ENCODE measurements at places on chromosomes 3 and 15.

DNA sequence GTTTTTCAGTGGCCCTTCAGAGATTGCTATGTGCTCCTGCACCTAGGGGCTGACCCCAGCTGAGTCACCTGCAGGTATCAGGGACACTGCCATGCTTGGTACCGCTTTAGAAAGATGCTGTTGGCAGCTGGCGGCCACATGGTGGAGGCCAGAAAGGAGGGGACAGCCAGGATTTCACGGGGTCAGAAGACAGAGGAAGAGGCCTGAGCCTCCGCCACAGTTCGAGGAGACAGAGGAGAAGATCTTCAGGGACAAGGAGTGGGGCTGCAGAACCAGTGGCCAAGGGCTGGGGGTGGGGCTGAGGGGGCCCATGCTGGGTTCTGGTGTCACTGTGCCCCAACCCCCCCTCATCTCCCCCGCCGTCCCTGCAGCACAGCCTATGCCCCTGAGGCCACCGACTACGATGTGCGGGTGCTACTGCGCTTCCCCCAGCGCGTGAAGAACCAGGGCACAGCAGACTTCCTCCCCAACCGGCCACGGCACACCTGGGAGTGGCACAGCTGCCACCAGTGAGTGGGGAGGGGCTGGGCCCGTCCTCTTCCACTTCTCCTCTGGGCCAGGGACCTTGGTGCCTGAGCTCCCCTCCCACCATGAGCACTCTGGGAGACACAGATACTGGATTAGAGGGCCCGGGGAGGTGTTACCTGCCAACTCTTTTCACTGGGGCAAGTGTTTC is 19.9 kb downstream of the LOXL1 start:
- no peak for DNase-seq

DNA sequence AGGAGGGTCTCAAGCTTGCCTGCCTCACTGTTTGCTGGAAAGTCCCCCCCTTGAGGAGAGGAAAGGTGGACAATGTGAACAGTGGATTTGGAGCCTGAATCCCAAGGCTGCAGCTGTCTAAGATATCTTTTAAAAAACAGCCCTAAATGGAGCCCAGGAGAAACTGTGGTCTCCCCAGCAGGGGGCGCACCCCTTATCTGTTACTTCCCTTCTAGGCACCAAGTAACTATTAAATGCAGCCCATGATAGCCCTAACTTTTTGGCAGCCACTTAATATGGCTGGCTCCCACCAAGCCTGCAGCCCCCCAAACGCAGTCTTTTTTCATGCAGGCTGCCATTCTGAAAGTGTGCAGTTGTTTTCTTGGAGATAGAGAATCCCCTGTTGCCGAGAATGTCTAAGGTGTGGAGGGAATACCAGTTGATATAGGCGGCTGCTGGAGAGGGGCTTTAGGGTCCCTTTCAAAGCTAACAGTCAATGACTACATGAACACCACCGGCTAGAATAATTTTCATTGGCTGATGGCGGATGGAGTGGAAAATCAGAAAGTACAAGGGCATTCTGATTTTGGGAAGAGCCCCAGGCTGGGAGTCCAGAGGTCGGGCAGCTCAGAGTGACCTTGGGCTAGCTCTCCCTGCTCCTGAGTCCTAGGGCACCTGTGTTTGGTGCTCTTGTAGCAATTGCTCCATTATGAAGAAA is 1.3 kb downstream of the RHCG start:
- no peak for DNase-seq

GRCh38 chr3:86967062-86967461 is 23.9 kb downstream of the VGLL3 start:
- DNase-seq, result no peak

DNA sequence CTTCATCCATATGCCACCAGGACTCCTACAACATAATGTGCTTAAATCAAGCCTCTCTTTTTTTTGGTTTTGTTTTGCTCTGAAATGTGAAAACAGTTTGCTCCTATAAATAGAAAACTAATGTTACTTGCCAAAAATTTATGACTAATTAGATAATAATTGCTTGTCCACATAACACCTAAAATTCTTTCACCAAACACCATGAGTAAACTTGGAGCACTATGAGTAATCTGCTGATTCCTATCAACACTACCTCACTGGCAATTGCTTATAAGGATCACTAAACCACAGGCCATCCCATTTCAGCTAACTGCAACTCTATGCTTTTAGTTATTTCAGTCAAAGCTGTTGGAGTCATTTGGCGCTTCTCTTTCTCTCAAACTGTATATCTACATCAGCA is 252.7 kb downstream of the EPHA3 start:
- DNase-seq, result no peak

GRCh38 chr3:47722859-47723258 is 58.8 kb downstream of the SMARCC1 start:
- DNase-seq, result no peak

- DNase-seq, result no peak
Observed at GRCh38 chr3:102092617-102093466, 243.5 kb downstream of the NFKBIZ start.

GRCh38 chr3:172157564-172158258 is 118.3 kb downstream of the FNDC3B start:
- DNase-seq, result no peak

DNA sequence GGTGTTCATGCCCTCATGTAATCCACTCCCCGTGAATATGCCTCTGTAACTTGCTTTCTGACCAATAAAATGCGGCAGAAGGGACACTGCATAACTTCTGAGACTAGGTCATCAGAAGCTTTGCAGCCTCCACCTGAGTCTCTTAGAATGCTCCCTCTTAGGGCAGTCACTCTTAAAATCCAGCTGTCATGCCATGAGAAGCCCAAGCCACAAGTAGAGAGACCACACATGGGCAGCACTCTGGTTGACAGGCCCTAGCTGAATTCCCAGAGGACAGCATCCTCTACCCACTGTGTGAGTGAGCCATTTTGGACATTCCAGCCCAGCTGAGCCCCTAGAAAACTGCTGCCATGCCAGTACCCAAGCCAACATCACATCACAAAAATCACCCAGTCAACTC is 41.4 kb downstream of the SCAPER start:
- no peak for DNase-seq

DNA sequence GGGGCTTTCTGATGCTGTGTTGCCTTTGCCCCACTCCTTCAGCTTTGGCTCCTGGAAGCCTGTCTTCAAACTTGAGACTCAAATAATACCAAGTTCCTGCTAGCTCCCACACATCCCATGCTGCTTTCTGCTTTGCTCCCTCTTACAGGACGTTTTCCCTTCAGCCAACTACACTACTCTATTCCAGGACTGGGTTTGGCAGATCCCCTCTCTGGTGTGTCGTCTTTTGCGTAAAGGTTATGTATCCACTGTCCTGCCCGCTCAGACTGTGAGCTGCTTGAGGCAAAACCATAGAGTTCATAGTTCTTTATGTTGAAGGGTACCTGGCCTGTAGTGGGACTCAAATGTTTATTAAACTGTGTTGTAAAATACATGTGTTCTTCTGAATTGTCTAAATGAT is 25.4 kb downstream of the PPP2R3A start:
- DNase-seq, result no peak

- no peak for DNase-seq
Observed at GRCh38 chr3:90080988-90081387, 973.6 kb downstream of the EPHA3 start.

- no peak for DNase-seq
Observed at GRCh38 chr3:125257536-125257935, 45.0 kb upstream of the SLC12A8 start.

- DNase-seq, result no peak
Observed at GRCh38 chr3:111741181-111741580, 117.9 kb upstream of the PHLDB2 start.

GRCh38 chr15:60647246-60647645 is 168.3 kb upstream of the ICE2 start:
- DNase-seq, result no peak

- no peak for DNase-seq
Observed at GRCh38 chr3:20001932-20002331, 10.1 kb downstream of the PP2D1 start.

- DNase-seq, result no peak
Observed at GRCh38 chr3:32307591-32307990, 69.1 kb downstream of the CMTM8 start.

DNA sequence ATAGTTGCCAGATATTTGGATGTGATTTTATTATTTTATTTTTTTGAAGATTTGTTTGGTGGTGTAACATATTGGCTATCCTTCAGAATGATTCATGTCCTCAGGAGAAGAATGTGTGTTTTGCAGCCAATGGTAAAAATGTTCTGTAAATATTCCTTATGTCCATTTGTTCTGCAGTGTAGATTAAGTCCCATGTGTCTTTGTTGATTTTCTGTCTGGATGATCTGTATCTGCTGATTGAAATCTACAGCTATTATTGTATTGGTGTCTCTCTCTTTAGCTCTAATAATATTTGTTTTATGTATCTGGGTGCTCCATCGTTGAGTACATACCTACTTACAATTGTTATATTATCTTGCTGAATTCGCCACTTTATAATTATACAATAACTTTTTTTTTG is 1641.7 kb downstream of the OTOL1 start:
- no peak for DNase-seq

GRCh38 chr3:147400111-147400510 is 6.2 kb downstream of the ZIC4 start:
- DNase-seq, result no peak

- DNase-seq, result no peak
Observed at GRCh38 chr15:50883903-50884302, 24.6 kb upstream of the AP4E1 start.

DNA sequence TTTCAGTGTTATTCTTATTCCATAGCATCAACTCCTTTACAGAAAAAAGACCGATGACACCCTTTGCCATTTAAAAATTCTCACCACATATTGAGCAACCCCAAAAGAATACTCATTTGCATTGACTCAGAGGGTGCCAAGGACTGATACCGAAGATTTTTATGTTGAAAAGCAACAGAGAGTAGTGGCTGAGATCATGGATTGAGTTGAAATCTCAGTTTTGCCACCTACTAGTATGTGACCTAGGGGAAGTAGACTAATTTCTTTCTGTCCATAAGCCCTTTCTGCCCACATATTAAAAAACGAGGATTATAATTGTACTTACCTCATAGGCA is 313.9 kb upstream of the SATB1 start:
- no peak for DNase-seq

GRCh38 chr15:22981051-22981840 is 1.1 kb upstream of the CYFIP1 start:
- no peak for DNase-seq

DNA sequence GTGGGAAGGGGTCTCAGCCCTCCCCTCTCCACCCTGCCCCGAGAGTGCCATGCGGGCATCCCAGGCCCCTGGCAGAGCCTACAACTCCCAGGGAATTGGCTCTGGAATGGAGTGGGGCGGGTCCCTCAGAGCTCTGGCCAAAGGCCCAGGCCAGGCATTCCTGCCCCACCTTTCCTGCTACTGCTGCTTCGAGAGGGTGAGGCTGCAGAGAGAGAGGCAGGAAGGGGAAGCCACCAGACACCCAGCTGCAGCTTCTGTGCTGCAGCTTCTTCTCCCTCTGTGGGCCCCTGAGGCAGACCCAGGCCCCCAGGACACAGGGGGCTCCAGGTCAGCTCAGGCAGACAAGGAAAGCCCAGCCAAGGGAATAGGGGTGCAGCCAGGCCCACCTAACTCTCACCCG is 2.7 kb downstream of the ALS2CL start:
- no peak for DNase-seq

DNA sequence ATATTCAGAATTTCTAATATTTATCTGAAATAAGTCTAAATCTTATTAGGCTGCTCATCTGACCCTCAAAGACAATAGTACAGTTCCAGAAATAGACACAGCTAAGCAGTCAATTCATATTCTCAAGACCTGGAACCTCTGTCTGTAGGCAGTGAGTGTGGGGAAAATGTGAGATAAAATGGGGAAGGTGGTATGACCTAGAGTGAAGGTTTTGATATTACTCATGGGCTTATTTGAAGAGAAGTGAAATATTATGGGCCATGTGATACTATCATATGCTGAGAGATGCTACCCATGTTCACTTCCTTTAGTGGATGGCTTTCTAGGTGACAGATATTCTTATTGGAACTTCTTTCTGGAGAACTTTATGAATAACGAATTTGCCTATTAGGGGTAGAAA is 33.5 kb downstream of the TGFBR2 start:
- DNase-seq, result no peak

- DNase-seq, result no peak
Observed at GRCh38 chr3:124402791-124403190, 327.5 kb upstream of the UMPS start.

GRCh38 chr3:100615684-100616083 is 6.3 kb downstream of the ADGRG7 start:
- no peak for DNase-seq

GRCh38 chr3:4670352-4670751 is 177.2 kb downstream of the ITPR1 start:
- DNase-seq, result no peak

- no peak for DNase-seq
Observed at GRCh38 chr15:39502082-39502447, 78.8 kb upstream of the THBS1 start.

GRCh38 chr3:147408188-147409100 is 721 bp upstream of the ZIC1 start:
- DNase-seq, result no peak

DNA sequence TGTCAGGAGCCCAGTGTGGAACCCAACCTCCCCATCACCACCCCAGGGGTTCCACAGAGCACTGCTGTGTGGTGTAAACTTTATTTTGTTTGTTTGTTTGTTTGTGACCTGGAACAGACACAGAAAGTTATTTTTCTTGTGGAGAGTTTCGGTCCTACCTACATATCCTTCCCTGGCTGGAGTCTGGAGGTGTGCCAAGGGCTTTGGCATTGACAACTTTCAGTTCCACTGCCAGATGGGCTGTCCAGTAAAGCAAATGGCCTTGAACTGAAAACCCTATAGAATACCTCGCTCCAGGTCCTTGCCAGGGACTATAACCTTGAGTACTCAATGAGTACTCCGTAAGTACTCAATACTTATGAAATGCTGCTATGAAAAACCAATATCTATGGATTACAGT is 103.5 kb downstream of the MITF start:
- DNase-seq, result no peak

- no peak for DNase-seq
Observed at GRCh38 chr15:92184142-92184541, 209.5 kb upstream of the ST8SIA2 start.

DNA sequence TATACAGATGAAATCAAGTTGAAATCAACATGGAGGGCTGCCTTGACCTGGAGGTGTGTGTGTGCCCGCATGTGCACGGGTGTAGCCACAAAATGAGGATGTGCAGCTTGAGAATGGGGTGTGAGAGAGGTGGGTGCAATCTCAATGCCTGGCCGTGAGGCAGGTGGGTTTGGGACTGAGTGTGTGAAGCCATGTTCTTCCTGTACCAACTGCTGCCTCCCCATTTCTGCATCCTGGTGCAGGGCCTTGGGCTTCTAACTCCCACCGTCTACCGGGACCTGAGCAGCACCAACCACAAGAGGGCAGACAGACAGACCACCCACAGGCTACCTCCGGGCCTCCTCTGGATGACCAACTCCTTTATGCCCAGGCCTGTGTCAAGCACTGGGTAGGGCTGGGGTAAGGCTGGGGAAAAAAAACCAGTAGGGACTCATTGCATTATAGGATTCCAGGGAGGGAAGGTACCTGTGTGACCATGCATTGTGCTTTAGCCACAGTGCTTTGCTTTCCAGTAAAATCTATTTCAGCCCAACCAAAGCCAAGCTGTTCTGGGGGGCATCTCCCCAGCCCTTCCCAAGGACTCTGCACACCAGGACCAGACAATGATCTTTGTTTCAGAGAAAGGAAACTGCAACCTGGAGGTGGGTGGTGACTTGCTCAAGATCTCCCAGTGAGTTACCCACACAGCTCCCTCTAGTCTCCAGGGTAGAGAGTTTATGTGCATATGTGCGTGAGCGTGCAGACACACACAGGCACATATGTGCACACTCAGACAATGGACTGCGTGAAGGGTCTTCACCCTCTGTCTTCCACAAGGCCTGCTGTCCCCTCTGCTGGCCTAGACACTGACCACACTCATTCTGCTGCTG is 162.2 kb upstream of the TLE3 start:
- no peak for DNase-seq

Data from T1000 (cell line).